Urinary bladder (tissue), 4 donors: ENCODE measurements at places on chromosomes 2 and 18. TPM values are rescaled to one million over a fixed set of nuclear protein-coding genes. Genes with fewer than 3 reads are reported as not detected.
A peak's percentile ranks its signal among the peaks of the same experiment; 100 is the strongest.

KCNIP3 gene
- 6.1 TPM for total RNA-seq

SEMA4F gene
- 2.2 TPM for total RNA-seq

TUBA4B gene
- total RNA-seq: not detected

STPG4 gene
- total RNA-seq: not detected

GCKR gene
- 0.11 TPM for total RNA-seq

INHBB gene
- 0.74 TPM for total RNA-seq

MAIP1 gene
- 14.4 TPM for total RNA-seq

MOGAT1 gene
- total RNA-seq: not detected

NETO1 gene
- 2.4 TPM for total RNA-seq

IL36RN gene
- 0.26 TPM for total RNA-seq

SEMA4C gene
- 27.4 TPM for total RNA-seq

STON1 gene
- 68.0 TPM for total RNA-seq

- DNase-seq: no peak
These were observed 420.1 kb upstream of the ZNF804A start for GRCh38 chr2:184178229-184178628.

GRCh38 chr2:238548902-238549462, 122.3 kb downstream of the ASB1 start:
- no peak for DNase-seq

- DNase-seq: no peak
These were observed 6.6 kb upstream of the ASNSD1 start for GRCh38 chr2:189654641-189655040.

- no peak for DNase-seq
These were observed 46.4 kb downstream of the STK25 start for GRCh38 chr2:241461693-241462677.

DNA sequence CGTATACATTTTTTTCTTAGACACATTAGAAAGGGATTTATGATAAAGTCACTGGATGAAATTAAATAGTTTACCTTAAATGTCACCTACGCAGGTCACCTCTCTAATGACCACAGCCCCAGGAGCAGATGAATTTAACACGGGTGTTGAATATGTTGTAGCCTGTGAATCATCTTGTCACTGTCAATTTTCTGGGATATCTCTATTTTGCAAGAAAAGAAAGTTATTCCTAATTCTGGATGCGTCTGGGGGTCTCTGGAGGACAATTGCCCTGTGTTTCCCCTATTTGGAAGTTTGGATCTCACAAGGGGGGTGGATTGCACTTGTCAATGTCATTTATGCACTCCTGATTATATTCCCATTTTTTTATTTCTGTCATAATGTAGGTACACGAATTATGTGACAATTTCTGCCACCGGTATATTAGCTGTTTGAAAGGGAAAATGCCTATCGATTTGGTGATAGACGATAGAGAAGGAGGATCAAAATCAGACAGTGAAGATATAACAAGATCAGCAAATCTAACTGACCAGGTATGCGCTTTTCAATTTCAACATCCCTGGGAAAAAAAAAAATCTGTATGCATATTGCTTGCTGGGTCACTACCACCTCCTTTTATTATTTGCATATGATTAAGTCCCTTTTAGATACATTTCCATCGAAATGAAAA, 7.7 kb downstream of the MEIS1 start:
- no peak for DNase-seq

DNA sequence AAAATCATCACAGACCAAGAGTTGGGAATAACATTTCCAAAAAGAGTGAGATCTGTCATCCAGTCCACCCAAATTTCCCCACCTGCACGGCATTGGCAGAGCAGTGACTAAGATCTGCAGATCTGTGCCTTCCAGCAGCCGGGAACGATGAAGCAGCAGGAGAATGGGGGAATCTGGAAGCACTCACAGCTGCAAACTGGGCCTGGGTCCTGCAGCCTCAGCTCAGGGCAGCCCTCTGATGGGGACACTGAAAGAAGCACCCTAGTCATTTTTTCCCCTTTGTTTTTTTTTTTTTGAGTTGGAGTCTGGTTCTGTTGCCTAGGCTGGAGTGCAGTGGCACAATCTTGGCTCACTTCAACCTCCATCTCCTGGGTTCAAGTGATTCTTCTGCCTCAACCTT, 4.4 kb upstream of the SAG start:
- no peak for DNase-seq

DNA sequence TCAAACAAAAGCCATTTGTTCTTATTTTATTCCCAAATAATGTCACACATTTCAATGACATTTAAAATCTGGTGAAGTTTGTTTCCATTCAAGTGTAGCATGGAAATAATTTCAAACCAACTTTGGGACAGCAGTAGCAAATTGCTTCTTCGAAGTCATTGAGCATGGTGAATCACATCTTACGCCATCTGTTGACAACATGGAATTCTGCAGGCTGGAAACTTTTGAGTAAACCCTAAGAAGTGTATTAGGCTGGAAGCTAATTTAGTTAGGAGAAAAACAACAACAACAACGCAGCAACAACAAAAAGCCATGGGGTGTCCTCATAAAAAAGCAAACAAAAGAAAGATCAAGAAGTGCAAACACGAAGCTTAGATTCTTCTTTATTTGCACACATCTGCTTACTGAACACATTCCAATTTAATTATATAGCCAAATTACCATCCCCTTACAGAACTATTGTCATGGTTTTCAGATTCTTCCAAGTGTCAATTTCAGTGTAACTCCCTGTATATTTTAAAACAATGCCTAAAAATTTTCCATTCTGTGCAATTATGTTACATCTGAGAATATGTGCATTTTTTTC, 659.0 kb upstream of the CDH7 start:
- DNase-seq: no peak

GRCh38 chr18:50711386-50711785, 108.4 kb downstream of the MRO start:
- no peak for DNase-seq

DNA sequence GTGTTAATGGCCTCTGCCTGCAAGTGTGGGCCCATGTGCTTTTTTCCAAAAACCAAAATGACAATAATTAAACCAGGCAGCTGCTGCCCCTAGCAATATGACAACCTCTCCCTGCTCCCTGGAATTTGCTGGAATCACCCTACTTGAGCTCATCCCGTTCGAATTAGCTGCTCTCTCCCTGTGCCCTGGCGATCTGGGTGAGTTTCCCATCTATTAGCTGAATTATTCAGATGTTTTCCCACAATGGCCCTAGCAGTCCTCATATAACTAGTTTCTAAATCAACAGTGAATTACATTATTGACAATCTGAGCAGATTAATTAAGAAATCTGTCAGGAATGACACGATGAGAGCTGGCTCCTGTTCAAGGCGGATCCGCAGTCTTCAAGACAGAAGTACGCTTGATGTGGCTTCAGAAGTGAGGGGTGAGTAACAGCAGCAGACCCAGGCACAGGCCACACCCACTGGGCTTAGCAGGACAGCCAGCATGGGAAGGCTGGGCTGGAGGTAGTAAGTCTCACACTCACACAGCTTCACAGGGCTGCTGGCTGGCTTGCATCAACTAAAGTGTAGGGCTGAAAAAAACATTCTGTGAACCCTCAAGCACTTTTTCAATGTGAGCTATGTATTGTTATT, 366.2 kb upstream of the ID2 start:
- no peak for DNase-seq

GRCh38 chr2:9107168-9108025, 99.2 kb upstream of the ASAP2 start:
- DNase-seq: no peak

DNA sequence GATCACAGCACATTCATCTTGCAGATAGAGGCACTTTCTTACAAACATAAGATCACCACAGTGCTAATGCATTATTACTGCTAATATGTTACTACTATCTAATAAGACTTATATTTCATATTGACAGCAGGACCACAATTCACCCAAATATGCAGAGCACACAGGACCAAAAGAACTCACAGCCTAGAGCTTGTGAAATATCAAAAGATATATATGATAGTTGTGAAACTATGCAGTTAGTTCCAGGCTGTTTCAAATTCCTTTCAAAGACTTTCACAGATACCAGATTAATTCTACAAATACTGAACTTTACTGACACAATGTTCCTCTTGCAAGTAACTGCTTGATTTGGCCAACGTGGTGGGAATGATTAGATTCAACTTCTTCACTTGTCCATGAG, 23.0 kb downstream of the FBXO15 start:
- no peak for DNase-seq

DNA sequence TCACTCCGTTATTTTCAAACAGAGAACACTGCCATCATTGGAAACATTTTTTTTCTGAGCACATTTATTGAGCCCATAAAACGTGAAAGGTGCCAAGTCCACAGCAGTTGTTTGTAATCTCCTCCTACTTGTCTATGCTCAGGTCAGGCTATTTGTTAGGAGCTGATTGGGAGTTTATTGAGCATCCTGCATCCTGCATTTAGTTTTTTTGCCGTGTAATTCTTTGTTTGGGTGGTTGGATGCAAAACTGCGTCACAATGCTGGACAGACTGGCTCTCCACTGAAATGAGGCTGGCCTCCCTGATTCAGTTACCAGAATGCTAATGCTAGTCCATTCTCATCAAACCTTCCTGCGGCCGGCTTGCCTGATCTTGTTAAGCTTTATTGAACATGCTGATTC, 71.4 kb downstream of the RAPGEF4 start:
- peak; percentile 42 for DNase-seq

DNA sequence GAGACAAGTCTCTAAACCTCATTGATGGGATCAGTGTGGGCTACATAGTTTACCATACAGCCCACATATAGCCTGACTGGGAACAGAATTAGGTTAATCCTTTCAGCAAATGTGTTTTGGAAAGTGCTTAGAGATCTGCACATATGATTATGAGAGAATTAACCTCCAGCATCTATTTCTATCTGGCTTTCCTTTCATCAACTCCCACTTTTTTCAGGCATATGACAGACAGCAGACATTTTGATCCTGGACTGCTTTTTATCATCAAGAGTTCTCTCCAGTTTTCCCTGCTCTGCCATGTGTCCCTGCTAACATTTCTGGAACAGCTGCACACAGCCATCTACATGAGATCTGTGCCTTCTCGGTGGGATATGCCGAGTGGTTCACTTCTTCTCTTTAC, 139.5 kb upstream of the LRP1B start:
- no peak for DNase-seq

- DNase-seq: no peak
These were observed 328.4 kb upstream of the MAP2 start for GRCh38 chr2:209095432-209095831.

- peak; percentile 75 for DNase-seq
These were observed 321.4 kb downstream of the TGIF1 start for GRCh38 chr18:3771121-3771971.

GRCh38 chr2:25347205-25347815, 5.6 kb upstream of the DNMT3A start:
- DNase-seq: no peak

DNA sequence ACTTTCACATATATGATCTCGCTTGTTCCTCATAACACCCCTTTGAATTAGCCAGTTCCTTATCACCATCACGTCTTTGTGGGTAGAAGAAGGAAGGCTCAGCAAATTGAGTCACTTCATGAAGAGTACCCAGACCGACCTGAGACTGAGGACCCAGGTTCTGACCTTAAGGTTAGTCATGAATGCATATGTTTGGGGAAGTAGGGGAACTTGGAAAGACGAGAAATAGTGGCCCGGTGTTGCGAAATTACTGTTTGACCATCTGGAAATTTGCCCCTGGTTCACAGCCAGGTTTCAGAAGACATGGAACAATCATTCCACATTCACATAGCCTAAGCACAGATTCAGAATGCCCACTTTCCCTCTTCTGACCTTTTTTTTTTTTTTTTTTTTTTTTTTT, 59.8 kb downstream of the MEIS1 start:
- DNase-seq: no peak

DNA sequence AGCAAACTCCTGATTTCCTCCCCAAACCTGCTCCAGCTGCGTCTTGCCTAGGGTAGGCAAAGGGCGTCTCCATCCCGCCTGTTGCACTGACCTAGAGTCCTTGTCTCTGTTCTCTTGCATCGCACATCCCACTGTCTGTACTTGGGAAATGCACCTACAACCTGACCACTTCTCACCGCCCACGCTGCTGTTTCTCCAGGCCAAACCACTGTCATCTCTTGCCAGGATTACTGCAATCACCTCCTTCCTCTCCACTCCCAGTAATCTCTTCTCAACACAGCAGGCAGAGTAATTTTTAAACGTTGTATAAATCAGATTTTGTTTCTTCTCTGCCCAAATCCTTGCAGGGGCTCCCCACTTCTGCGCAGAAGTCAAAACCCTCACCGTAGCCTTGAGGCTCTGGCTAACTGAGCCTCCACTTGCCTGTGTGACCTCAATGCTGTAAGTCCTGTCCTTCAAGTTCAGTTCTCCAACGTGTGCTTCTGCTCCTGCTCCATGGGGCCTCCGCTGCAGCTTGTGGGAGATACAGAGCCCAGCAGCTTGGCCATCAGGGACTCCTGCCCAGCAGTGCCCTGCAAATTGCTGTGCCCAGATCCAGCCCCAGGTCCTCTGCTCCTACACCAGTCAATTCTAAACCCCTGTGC, 27.7 kb upstream of the SEMA4C start:
- DNase-seq: no peak

DNA sequence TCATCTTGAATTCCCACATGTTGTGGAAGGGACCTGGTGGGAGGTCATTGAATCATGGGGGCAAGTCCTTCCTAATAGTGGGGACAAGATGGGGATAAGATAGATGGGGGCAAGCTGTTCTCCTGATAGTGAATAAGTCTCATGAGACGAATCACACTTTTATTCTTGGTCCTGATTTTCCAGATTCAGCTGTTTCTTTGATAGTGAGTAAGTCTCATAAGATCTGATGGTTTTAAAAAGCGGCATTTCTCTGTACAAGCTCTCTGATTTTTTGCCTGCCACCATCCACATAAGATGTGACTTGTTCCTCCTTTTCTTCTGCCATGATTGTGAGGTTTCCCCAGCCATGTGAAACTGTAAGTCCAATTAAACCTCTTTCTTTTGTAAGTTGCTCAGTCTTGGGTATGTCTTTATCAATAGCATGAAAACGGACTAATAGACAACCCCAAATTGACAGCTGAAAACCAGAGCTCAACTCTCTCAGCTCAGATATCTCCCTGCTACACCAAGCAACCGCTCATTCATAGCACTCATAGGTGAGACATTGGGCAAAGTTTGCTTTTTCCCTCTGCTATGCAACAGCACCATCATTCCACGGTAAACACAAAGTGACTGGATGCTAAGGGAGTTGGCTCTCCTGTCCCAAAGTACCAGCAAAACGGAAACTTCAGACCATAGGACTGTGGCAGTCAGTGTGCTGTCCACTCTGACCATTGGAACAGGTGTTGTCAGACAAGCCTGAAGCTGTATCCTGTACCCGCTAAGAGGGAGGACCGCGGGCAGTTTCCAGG, 44.9 kb upstream of the TBC1D8 start:
- no peak for DNase-seq

DNA sequence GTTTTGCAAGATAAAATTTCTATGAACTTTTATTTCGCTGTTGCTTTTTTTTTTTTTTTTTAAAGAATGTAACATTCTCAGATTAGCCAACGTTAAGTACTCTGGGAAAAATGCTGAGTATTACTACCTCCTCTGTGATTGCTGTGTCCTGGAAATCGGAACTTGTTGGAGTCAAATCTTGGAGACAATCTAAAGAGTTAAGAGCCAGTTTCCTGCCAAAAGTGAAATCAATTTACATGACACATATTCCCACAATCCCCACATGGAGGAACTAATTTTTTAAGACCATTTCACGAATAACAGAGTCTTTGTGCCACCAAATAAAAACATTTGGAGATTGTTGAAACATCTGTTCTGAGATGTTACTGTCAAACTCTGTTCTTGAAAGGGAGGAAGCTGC, 127.8 kb downstream of the MEP1B start:
- DNase-seq: no peak
